Dorsolateral prefrontal cortex (tissue), 122 donors: ENCODE measurements at places on chromosomes 6 and 20. TPM values are rescaled to one million over a fixed set of nuclear protein-coding genes. Genes with fewer than 3 reads are reported as not detected.

The MAP1LC3A gene
- 186 TPM for total RNA-seq

- DNase-seq, result no peak
Measured at GRCh38 chr6:96997788-96998187, 73.3 kb downstream of the KLHL32 start.

DNA sequence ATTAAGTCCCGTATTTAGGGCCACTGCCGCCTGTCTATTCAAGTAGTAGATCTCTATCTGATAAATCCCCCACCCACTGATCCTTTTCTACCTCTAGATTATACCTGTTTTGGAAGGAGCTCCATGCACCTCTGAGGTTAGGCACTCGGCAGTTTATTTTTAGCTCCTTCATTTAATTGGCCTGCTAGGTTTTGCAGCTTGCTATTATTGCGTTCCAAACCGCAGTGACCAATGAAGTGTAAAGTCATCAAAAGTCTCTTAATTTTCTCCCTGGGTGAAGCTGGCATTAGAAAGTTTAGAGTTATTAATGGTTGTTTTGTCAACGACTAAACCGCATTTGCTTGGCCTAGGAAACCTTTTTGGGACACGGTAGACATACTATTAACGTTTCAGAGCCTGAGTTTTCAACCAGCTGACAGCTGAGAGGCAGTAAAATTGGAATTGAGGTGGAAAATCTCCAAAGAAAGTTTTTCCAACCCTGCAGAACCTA, 60.0 kb downstream of the RFPL4B start:
- no peak for DNase-seq

DNA sequence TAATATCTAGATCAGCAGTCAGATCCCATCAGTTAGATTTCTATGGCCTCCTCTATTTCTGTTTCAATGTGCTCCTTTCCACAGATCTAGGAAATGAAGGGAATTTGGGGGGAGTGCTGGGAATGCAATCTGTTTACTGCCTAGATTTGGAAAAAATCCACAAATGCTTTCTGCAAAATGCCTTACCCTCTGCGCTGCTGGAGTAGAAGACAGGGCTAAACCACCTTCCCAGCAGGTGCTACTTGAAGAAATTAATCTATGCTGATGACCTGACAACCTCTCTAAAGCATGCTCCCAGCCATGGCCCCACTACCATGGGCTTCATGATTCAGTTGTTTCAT, 46.2 kb downstream of the LY86 start:
- DNase-seq, result no peak

GRCh38 chr6:14719270-14719669, 526.6 kb upstream of the JARID2 start:
- no peak for DNase-seq

The OR2J3 gene
- total RNA-seq, result not detected
